GM10248 (cell line): ENCODE measurements at places on chromosomes 3 and 15.

- DNase-seq: no peak
Measured at GRCh38 chr15:49926740-49927139, 192.3 kb downstream of the ATP8B4 start.

GRCh38 chr15:100241572-100242482, 99.9 kb downstream of the ADAMTS17 start:
- DNase-seq: no peak

GRCh38 chr3:72907131-72907711, 19.4 kb downstream of the GXYLT2 start:
- no peak for DNase-seq

- DNase-seq: no peak
Measured at GRCh38 chr3:134846911-134847317, 51.9 kb downstream of the EPHB1 start.

DNA sequence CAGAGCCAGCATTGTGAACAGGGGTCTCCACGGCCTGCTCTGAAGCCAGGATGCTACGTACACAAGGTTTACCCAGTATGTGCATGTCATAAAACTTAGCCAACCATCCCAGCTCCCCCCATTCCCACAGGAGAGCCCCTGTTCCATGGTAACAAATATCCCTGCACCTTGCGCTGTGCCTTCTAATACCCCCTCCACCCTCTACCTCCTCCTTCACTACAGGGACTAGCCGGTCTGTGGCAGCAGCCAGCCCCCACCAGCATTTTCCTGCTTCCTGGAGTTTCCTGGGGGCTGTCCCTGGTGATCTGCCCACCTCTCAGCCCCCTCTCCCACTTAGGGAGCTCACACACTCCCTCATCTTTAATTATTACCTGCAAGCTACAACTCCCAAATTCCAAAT, 20.4 kb downstream of the ACSBG1 start:
- DNase-seq: no peak

DNA sequence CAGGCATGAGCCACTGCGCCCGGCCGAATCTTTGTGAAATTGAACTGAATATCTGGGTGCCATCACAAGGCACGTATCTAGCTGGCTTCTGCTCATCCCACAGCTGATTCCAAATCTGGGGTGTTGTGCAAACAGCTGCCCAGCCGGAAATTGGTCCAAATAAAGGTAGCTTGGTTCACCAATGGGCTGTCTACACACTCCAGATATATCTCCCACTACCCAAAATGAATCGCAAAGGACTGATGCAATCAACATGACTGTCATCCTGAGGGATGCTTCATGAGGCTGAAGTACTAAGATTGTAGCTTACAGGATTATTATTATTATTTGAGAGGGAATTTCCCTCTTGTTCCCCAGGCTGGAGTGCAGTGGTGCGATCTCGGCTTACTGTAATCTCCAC, 28.1 kb downstream of the LARP6 start:
- no peak for DNase-seq

DNA sequence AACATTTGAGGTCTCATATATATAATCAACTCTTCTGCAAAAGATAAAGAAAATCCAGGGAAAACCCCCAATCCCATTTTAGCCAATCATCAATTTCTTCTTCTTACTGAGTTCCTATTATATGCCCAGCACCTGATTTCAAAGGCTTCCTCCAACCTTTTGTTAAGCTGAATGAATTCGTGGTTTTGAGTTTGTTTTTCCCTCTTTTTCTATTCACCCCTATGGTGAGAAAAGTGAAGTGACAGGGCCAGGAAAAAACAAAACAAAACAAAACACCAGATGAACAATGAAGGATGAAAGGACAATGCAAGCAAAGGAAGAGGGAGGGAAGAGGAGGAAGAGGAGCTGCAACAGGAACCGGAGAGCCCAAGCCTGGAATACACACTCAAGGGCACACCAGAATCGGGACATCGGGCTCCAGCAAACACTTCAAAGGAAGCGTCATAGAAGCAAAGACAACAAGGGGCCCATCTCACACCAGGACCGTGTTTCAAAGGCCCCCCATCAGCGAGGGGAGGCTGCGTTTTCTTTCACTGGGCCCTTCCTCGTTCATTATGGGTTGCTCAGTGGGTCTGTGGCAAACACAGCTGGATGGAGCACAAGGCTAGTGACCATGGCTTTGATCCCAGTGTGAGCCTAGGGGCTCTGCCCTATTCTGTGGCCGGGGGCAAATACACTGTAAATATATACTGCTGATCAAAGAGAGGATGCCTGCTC, 50.2 kb downstream of the VGLL4 start:
- no peak for DNase-seq

GRCh38 chr3:182364723-182365650, 428.3 kb upstream of the ATP11B start:
- DNase-seq: no peak

- no peak for DNase-seq
Measured at GRCh38 chr3:2851361-2851760, 258.8 kb downstream of the IL5RA start.

DNA sequence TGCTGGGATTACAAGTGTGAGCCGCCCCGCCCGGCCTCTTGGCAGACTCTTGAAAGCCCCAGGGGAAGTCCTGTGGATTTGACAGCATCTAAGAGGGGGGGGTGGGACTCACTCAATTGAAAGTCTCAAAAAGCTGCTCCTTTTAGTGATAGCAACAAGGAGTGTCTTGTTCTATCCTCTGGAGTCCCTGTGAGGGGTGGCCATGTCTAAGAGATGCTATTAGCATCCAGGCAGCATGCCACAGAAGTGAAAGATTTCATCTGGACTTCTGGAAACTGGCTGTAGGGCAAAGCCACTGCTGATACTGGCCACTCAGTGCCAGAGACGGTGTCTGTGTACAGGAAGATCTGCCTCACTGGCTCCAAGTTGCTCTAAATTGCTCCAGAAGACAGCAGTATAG, 74.0 kb downstream of the DHX36 start:
- DNase-seq: no peak

DNA sequence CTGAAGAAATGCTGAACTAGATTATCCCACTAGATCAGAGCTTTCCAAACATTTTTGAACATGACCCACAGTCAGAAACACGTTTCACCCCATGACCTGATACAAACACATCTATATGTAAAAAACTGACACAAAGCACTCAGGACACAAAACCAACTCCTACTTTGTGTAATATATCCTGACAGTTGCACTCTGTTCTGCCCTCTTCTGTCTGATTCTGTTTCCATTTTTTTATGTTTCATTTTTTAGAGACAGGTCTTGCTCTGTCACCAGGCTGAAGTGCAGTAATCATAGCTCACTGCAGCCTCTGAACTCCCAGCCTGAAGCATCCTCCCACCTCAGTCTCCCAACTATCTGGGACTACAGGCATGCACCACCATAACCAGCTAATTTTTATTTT, 15.8 kb upstream of the RFTN1 start:
- DNase-seq: no peak

DNA sequence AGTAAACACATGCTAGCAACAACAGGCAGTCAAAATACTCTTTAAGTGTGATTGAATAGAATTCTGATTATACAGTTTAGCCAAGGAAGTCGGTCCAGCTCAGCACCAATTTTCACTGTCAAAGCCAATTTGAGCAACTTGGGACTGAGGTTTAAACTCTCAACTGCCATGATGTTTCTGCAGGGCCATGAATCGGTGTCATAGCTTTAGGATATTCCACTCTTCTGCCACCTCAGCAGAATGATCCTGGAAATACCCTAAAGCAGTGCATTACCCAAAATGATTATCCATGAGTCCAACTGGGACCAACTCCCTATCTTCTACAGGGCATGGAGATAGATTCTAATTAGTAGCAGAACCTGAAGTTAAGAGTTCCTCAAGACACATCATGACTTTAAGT, 262.4 kb downstream of the RORA start:
- no peak for DNase-seq

- no peak for DNase-seq
Measured at GRCh38 chr3:39515681-39516441, 48.4 kb downstream of the MOBP start.

DNA sequence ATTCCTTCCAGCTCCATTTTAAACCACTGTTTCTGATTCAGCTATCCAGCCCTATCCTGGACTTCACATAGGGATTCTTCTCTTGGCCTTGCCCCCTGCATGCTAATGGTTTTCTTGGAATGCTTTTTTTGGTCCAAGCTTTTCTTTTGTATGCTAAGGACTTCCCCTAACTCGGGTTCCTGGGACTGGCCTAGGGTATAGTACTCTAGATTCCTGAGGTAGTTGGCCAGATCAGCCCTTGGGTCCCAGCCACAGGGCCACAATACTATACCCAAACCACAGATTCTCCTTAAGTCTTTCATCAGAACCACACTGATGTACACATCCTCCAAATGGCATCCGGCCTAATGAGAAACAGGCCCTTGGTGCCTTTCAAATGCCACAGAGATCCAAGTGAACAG, 2.8 kb downstream of the FYCO1 start:
- no peak for DNase-seq

DNA sequence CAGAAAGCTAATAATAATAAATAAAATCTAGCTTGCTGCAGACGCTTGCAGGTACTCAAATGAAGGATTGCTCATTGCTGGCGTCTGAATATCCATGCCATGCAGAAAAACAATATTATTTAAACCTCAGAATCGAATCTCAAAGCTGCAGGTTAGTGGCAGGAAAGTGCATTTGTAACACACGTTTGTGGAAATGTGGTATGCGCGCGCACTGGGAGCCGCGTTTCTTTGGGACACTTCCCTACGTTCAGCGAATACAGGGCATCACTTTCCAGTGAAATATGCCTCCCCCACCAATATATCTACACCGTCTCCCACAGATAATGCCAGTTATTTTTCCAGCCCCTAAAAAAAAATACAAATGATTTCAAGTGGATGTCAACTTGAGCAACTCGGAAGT, 37.1 kb downstream of the ZIC4 start:
- DNase-seq: no peak

- no peak for DNase-seq
Measured at GRCh38 chr3:188261011-188261410, 107.1 kb downstream of the LPP start.

GRCh38 chr15:88702983-88703382, 64.2 kb downstream of the ISG20 start:
- no peak for DNase-seq
